ENCODE measurements at places on chromosomes 5 and 9.

GRCh38 chr5:51452562-51452961, 69.3 kb downstream of the ISL1 start:
- no peak for DNase-seq

DNA sequence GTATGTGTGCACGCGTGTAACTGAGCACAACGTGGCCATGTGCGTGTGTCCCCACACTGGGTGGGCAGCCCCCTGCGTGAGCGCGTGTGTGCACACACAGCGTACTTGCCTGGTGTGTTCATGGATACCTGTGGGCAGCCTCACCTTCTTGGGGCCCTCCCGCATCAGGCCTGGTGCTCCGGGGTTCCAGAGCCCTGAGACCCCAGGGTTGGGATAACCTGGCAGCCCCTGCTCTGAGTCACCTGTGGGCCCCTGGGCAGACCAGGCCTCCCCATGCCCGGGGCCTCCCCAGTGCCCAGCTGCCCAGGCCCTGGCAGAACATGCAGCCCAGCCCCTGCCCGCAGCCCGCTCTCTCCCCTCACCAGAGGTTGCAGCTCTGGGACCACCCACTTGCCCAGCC, 25.2 kb downstream of the LHX3 start:
- DNase-seq, result no peak

- DNase-seq, result no peak
These were observed 49.6 kb upstream of the CCNG1 start for GRCh38 chr5:163387589-163388343.

- no peak for DNase-seq
These were observed 94.3 kb downstream of the SREK1 start for GRCh38 chr5:66238435-66238834.

- DNase-seq, result no peak
These were observed 830 bp downstream of the TRAF1 start for GRCh38 chr9:120925535-120926396.

- no peak for DNase-seq
These were observed 64.8 kb upstream of the FGF10 start for GRCh38 chr5:44454002-44454401.

GRCh38 chr5:133319905-133320520, 268.2 kb downstream of the HSPA4 start:
- DNase-seq, result no peak

DNA sequence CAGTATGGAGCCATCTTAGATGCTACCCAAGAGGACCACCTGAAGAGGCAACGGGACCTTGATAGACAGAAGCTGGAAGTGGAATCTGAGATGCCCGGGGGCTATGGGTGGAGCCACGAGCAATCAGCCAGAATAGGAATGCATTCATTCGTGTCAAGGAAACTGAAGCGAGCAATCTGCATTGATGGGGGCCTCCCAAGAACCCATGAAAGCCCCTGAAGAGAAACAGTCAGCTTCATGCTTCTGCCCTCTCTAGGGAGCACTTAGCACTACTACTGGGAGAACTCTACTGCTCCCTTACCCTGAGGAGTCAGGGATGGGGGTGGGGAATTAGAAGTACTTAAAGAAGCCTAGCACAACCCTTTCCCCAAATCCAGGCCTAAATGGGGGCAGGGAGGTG, 51.9 kb upstream of the TCERG1 start:
- DNase-seq, result no peak

- no peak for DNase-seq
These were observed 281.9 kb downstream of the GAS1 start for GRCh38 chr9:86665416-86665815.

DNA sequence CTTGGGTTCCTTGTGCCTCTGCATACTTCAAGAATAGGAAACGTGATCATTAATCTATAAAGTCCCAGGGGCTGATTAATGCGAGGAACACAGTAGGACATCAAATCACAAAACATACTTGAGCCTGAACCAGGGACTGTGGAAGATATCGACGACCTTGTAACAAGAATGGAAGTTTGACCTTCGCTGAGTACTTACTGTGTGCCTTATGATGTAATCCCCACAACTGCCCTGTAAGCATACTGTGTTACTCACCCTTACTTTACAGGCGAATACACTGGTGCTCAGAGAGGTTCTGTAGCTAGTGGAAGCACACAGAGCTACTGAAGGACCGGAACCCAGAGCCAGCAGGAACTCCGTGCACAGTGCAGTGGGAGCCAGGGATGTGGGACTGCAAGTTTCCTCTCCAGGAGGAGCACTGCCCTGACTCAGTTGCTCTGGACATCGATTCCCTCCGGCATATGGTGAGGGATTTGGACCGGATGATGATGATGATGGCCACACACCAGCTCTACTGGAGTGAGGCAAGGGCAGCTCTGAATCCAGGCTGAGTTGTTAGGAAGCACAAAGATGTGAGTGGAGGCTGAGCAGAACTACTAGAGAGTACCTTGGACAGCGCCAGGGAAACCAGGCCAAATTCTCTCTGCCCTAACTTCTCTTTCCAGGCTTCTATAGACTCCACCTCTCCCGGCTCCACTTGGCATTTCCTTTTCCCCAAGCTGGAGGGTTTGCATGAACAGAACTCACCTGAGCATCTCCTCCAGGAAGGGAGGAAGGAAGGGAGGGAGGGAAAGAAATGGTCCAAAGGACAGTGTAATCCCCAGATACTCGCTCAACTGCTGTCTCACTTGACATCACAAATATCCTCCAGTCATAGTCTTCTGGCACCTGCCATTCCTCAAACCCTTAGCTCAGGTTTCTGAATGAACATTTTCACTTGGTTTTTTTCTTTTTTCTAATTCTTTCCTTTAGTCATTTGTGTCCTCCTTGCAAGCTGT, 1.5 kb upstream of the GABBR2 start:
- no peak for DNase-seq

DNA sequence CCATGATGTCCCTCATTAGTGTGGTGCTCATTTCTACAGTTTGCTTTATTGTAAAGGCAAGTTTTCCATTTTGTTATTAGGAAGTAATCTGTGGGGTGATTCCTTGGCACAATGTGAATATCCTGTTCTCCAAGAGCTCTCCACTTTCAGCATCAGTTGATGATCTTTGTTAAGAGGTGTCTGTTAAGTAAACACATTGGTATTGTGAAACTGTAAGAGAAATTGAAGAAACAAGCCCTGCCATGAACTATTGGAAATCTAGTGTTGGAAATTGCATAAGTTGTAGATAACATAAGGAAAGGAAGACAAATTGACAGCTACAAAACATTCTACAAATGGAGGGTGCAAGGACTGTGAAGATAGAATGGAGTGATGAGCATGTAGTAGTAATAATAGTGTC, 17.2 kb downstream of the RNF14 start:
- no peak for DNase-seq

GRCh38 chr5:171712616-171713015, 73.0 kb upstream of the SMIM23 start:
- no peak for DNase-seq

DNA sequence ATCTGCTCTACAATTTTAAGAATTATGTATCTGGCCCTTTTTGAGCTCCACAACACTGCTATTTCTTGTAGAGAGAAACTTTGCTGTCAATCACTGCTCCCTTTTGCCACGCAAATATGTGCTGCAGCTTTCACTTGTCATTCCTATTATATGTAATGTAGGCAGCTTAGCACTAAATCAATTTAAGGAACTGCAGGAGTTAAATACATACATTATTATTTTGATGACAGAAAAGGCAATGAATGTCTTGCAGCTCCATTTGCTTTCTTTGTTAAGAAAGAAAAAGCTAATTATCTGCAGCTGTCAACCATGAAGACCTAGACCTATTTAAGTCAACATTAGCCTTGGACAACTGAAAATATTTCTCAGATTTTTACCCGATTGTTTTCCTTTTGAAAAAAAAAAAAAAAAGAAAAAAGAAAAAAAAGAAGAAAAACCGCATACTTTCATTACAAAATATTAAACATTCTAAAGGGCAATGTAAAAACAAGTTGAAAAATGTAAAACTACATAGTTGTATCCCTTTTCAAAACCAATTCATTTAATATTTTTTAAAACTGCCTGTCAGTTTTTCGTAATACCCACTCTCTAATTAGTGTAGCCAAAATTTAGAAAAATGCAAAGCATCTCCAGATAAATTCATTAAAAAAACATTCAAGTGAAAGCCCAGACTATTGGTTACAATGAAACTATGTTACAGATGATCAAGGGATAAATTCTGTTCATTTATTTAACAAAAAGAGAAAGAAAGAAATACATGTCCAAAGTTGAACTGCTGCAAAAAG, 57.2 kb downstream of the RFX3 start:
- no peak for DNase-seq

GRCh38 chr5:170520372-170520771, 16.6 kb downstream of the KCNIP1 start:
- no peak for DNase-seq

- DNase-seq, result no peak
These were observed 250.7 kb downstream of the ANXA1 start for GRCh38 chr9:73402081-73403028.

- no peak for DNase-seq
These were observed 1.3 kb downstream of the PPP2R2B start for GRCh38 chr5:146877178-146877681.

GRCh38 chr5:178677429-178677828, 50.6 kb upstream of the CLK4 start:
- DNase-seq, result no peak

DNA sequence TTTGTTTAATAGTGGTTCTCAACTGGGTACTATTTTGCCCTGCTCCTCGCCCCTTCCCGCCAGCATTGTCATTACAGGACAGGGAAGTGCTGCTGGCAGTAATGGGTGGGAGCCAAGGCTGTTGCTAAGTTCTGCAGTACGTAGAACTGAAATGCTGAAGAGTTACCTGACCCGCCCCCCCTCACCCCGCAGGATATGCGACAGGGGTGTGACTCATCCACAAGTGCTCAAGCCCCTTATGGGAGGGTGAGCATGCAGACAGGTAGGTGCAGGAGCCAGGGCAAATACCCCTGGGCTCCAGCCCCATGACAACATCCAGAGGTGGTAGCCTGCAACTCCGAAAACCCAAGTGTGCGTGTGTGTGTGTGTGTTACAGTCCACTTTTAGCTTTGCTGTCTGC, 35.7 kb downstream of the LRRC70 start:
- no peak for DNase-seq

- no peak for DNase-seq
These were observed 795.8 kb downstream of the SEMA5A start for GRCh38 chr5:8750100-8750499.

- peak; percentile 69 for DNase-seq
These were observed 45.7 kb upstream of the PIK3R1 start for GRCh38 chr5:68169903-68170302.

DNA sequence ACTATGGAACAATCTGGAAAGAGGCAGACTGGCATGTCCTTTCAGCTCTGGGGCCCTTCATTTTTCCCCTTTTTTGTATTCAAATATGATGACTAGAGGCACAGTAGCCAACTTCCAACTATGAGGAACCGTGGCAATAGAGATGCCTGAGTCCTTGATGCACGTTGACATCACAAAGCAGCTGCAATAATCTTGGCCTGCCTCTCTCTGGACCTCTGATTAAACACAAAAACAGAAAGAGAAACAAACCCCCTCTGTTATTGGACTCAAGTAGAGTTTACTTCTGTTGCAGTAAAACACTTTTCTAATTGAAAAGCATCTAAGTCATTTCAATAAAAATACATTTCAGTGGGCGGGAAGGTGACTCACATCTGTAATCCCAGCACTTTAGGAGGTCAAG, 122.2 kb upstream of the GRAMD2B start:
- no peak for DNase-seq

GRCh38 chr5:179154991-179155955, 95.1 kb downstream of the ZNF354C start:
- no peak for DNase-seq

DNA sequence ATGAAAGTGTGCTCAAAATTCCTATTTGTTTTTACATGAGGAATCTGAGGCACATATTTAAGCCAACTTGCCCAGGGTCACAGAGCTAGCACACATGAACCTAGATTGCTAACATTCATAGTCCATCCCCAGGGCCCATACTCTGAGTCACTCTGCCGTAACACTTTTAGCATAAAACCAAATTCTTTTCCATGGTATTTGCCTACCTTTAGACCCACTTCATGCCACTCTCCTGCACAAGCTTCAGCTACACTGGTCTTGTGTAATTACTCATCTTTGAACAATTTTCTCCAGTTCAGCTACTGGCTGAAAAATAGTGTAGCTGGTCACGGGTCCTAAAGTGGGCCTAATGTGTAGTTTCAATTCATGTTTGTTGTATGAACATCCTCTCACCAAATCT, 200.7 kb downstream of the SLC12A2 start:
- no peak for DNase-seq

GRCh38 chr9:33868440-33868973, 51.5 kb downstream of the UBE2R2 start:
- DNase-seq, result no peak

GRCh38 chr5:112635771-112636731, 101.6 kb upstream of the APC start:
- no peak for DNase-seq

DNA sequence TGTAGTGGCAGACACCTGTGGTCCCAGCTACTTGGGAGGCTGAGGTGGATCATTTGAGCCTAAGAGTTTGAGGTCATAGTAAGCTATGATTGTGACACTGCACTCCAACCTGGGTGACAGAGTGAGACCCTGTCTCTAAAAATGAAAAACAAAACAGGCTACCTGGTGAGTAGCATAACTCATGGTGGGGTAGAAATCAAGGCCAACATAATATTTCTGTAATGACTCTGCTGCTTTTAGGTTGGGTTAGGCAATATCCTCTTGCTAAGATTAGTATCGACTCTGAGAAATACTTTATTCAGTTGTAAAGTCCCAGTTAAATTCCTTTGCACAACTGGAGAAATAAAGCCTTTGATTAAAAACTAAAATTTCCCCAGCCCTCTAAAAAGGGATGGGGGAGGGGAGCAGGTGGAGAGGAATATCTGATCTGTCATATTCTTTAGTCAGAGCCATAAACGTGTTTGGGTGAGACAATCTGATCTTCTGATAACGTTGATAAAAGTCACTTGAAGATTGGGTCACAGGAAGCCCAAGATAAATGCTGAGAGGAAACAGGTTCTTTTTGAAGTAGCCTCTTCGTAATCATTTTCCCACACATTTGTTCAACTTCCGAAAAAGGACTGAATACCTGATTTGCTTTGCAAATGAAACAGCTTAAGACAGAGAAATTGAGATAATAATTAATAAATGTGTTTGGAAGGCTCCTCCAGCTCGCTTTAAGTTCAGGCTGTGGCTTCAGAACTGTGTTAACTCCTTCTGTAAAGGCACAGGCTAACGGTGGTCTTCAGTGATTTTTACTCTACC, 14.9 kb downstream of the IL4 start:
- no peak for DNase-seq

DNA sequence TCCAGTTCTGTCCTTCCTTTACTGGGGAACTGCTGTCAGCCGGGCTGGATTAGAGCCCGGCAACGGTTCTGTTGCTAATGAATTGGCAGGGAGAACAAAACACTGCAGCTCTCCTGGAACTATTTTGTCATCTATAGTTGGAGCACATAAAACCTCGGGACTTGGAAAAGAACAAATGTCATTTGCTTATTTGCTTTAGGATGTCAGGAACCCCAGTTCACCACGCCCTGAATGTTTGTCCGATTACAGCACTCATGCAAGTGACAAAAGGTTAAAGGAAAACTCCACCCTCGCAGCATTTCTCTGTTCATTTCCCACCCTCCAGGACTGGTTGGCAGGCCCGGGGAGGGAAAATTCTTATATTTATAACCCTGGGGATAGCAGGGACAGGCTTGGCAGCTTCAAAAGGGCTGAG, 66.4 kb upstream of the PLPP1 start:
- peak; percentile 15 for DNase-seq

- DNase-seq, result no peak
These were observed 25.6 kb upstream of the GSN start for GRCh38 chr9:121242219-121242958.

Measured in neuronal stem cell (in vitro differentiated cells).